ENCODE measurements at places on chromosomes 7 and 10. TPM values are rescaled to one million over a fixed set of nuclear protein-coding genes. Genes with fewer than 3 reads are reported as not detected.

Gene CALHM2
- total RNA-seq = 18.1 TPM

Gene NKX1-2
- 0.02 TPM for total RNA-seq

Gene CLDN3
- total RNA-seq = 1.7 TPM

Gene WNT8B
- 0.10 TPM for total RNA-seq

Gene WNT16
- total RNA-seq = not detected

Gene ITPRIP
- 58.6 TPM for total RNA-seq

Gene SPDYE2B
- total RNA-seq = not detected

Gene NFE2L3
- 12.4 TPM for total RNA-seq

Gene FAM20C
- total RNA-seq = 10.3 TPM

Gene ASB10
- not detected for total RNA-seq

Gene GRM8
- not detected for total RNA-seq

Gene NEURL1
- total RNA-seq = 0.14 TPM

Gene TFPI2
- total RNA-seq = 998 TPM

Gene DYNC1I1
- total RNA-seq = not detected

Gene PIP
- not detected for total RNA-seq

Gene PNPLA8
- total RNA-seq = 30.5 TPM

Gene CRYGN
- 0.07 TPM for total RNA-seq

Gene CHRM2
- total RNA-seq = not detected

Gene IL2RA
- not detected for total RNA-seq

Gene VPS26A
- 54.2 TPM for total RNA-seq

Gene PLPP4
- not detected for total RNA-seq

Gene PDK4
- 5.8 TPM for total RNA-seq

Gene CCDC146
- 0.27 TPM for total RNA-seq

Gene CPN1
- total RNA-seq = not detected

Gene ZPBP
- not detected for total RNA-seq
